ENCODE measurements at places on chromosomes 13 and 19.
A peak's percentile ranks its signal among the peaks of the same experiment; 100 is the strongest.

DNA sequence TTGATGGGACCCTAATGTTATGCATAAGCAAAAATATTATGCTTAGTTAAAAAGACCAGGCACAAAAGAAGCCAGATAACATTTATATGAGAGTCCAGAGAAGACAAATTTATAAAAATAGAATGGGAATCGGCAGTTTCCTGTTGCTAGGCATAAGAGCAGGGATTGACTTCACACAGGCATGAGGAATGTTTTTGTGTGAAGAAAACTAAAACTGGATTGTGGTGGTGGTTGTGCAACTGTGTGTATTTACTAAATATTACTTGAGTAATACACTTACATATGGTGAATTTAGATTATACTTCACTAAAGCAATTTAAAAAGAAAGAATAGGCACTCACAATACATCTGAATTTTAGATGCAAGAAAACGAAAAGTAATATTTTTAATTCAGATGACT, 108.3 kb downstream of the SLITRK1 start:
- no peak for DNase-seq

DNA sequence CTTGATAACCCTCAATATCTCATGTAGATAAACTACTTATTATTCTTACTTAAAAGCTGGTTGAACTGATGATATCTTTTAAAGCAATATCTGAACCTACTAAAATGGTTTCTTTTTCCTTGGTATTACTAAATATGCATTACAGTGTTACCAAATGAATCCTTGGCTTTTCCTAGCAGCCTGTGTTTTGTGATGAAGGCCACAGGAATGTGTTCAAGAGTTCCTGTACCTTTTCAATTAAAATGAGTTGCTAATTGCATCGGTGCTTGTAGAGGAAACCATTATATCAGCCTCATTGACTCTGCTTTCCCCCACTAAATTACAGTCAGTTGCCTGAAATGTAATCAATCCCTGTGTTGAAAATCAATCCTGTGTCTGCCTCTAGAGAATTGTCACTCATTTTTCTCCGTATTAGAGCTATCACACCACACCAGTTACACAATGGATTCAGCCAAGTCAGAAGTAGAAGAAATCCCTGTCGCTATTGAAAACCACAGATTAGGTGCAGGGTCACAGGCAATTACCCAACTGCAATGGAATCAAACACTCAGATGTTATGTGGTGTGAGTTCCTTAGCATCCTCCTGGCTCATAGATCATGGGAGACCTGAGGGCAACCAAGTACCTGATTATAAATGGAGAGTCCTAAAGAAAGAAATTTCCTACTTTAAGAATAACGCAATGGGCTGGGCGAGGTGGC, 13.3 kb downstream of the FAM216B start:
- DNase-seq, result no peak

- DNase-seq, result no peak
Measured at GRCh38 chr19:41862445-41862986, 2.5 kb downstream of the RPS19 start.

DNA sequence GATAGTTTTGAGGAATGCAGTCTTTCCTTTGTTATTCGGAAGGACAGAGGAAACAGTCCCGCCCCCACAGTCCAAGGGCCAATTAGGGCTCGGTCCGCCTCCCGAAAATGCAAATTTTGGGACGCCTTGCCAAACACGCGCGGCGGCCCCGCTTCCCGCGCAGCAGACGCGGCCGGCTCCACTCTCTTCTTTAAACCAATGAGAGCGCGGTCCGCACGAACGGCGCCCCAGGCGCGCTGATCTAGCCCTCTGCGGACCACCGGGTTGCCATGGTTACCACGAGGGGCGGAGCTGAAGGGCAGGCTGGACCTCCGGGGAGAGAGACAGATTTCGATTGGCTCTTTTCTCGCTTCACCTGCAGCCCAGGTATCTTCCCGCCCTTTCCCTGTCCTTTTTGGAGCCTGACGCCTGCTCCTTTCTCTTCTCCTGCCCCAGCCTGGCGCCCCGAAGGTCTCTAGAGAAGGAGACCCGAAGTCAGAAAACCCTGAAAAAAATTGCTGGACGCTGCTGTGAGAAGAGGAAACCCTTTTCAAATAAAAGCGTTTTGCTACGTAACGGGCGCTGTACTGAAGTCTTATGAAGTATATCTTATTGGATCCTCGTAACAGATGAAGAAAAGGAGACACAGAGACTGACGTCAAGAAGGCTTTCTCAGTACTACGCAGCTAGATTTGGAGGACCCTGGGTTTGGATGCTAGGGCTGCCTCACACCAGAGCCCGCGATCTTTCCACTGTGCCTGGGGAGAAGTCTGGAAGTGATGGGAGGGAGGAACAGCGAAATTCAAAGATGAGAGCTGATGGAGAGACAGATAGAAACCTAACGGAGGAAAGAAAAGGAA, 2.0 kb downstream of the PTH2 start:
- DNase-seq, result peak; percentile 18

DNA sequence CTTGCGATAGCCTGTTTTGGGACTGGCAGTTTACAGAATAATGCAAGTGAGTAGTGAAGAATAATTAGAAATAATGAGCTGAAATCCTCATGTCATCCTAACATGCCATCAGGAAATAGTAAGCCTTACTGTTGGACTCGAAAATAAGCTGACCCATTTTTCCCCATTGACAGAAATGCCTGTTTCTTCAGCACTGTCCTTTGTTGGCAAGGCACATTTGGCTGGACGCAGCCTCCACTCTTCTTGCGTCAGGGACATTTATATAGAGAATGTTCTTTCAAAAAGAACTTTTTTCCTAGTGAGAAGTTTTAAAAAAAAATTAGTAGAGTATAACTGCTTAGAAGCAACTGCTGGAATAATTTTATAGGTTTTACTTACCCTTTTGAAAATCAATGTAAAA, 47.1 kb downstream of the ARHGAP35 start:
- DNase-seq, result no peak

DNA sequence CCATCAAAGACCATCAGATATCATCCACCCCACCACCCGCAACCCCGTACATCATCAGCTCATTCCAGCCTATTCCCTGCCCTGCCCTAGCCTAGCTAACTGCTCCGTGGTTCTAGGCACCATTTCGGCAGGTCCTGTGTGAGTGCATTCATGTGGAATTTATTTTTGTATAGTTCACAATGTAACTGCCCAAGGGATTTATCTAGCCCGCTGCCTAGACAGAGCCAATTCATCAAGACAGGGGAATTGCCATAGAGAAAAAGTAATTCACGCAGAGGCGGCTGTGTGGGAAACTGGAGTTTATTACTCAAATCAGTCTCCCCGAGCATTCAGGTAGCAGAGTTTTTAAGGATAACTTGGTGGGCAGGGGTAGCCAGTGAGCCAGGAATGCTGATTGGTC, 109.2 kb upstream of the UBL3 start:
- no peak for DNase-seq

- no peak for DNase-seq
Measured at GRCh38 chr19:4496304-4496703, 22.0 kb downstream of the PLIN4 start.

- no peak for DNase-seq
Measured at GRCh38 chr19:27718234-27718633, 1494.7 kb downstream of the UQCRFS1 start.

- no peak for DNase-seq
Measured at GRCh38 chr19:45852145-45852750, 10.7 kb downstream of the SYMPK start.

Measured in stimulated activated CD4-positive, alpha-beta T cell treated with anti-CD3 and anti-CD28 coated beads, Interleukin-12 subunit alpha, Interleukin-12 subunit beta, amount 100 ng/mL, for 4 hours (primary cell).